Nucleus accumbens (tissue), 56 donors: ENCODE measurements at places on chromosomes 2 and 18.

GRCh38 chr2:205324355-205324754 is 357.9 kb upstream of the NRP2 start:
- no peak for DNase-seq

GRCh38 chr2:20443276-20443920 is 3.5 kb upstream of the RHOB start:
- no peak for DNase-seq

- no peak for DNase-seq
Observed at GRCh38 chr2:34102339-34102738, 503.2 kb upstream of the FAM98A start.

- no peak for DNase-seq
Observed at GRCh38 chr2:104885119-104885782, 31.3 kb downstream of the POU3F3 start.

GRCh38 chr2:115558725-115559124 is 1116.3 kb downstream of the DPP10 start:
- no peak for DNase-seq

DNA sequence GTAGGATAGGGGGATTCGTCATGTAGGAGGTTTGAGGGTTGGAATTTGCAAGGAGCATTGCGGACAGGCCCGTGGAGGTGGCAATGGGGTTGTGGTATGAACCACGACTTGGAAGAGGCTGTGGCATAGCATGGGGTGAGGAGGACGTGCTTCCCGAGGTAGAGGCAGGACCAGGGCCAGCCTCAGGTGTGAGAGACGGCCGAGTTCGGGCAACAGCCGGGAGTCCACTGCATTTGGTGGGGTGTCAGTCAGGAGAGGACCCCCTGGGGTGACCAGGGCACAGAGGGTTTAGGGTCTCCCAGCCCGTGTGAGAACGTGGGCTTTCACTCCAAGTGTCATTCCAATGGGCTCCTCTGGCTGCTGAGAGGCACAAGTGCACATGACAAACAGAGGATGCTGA is 339.0 kb downstream of the EIPR1 start:
- no peak for DNase-seq

GRCh38 chr2:74374509-74375205 is 5.5 kb downstream of the DCTN1 start:
- peak; percentile 94 for DNase-seq
